Heart left ventricle (tissue), 16 donors: ENCODE measurements at places on chromosomes 16 and 17. TPM values are rescaled to one million over a fixed set of nuclear protein-coding genes. Genes with fewer than 3 reads are reported as not detected.

DNA sequence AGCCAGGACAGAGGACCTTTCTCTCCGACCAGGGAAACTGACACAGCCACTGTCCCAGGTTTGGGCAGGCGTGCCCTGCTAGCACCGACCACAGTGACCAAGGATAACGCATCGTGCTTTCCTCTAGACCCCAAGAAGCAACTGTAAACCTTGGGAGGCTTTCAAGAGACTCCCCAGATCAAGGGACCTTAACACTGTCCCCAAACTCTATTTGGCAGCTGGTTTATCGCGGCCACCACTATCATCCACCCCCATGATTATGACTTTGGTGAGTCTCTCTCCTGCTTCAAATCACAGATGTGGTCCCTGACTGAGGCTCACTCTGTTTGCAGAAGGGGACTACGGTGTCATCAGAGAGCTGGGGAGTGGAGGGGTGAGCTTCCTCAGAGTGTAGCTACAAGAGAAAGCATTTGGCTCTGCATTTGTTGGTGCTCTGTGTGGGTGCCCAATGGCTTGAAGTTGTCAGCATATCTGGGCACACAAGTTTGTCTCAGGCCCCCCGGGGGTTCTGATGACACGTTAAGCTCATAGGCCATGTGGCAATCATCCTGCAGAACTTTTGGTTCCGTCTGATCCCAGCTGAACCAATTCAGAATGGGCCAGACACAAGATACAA, 408.0 kb downstream of the SLC39A11 start:
- H3K36me3 ChIP-seq = no peaks in the 10 kb centered on the region
- no peak overlapping the region for H3K27ac ChIP-seq
- DNase-seq = no peak
- no peaks in the 10 kb centered on the region for H3K27me3 ChIP-seq

- H3K4me1 ChIP-seq = peaks cover 6% of the 10 kb centered on the region
- no peak overlapping the region for H3K27ac ChIP-seq
- no peak for DNase-seq
- no peaks in the 10 kb centered on the region for H3K27me3 ChIP-seq
- H3K36me3 ChIP-seq = no peaks in the 10 kb centered on the region
- H3K4me3 ChIP-seq = no peak overlapping the region
These were observed 101.2 kb downstream of the FTO start for GRCh38 chr16:53805113-53805512.

- no peaks in the 10 kb centered on the region for H3K36me3 ChIP-seq
- no peaks in the 10 kb centered on the region for H3K4me1 ChIP-seq
- no peak overlapping the region for H3K27ac ChIP-seq
- H3K27me3 ChIP-seq = no peaks in the 10 kb centered on the region
- H3K4me3 ChIP-seq = no peak overlapping the region
- DNase-seq = no peak
These were observed 28.2 kb upstream of the BRD7 start for GRCh38 chr16:50396761-50397535.

GRCh38 chr16:26752166-26752565, 314.6 kb upstream of the C16orf82 start:
- H3K27ac ChIP-seq = no peak overlapping the region
- H3K4me3 ChIP-seq = no peak overlapping the region
- H3K36me3 ChIP-seq = no peaks in the 10 kb centered on the region
- no peak for DNase-seq
- H3K4me1 ChIP-seq = no peaks in the 10 kb centered on the region
- no peaks in the 10 kb centered on the region for H3K27me3 ChIP-seq

DNA sequence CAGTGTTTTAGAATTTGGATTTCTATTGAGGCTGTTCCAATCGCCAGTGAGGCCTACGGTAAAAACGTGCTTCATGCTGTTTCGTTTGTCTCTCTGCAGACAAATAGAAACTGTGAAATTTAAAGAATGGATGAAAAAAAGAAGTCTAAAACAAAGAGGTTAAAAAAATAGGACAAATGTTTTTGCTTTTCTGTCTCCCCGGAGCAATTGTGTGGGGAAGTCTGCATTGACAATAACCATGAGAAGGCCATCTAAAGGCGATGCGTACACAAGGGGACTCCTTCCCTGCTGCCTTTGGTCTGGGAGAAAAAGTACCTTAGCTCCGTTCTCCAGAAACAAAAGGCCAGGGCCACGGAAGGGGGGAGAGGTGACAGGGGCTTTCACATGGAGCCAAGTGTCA, 4.6 kb upstream of the ZFHX3 start:
- no peaks in the 10 kb centered on the region for H3K36me3 ChIP-seq
- peaks cover 29% of the 10 kb centered on the region for H3K4me1 ChIP-seq

DNA sequence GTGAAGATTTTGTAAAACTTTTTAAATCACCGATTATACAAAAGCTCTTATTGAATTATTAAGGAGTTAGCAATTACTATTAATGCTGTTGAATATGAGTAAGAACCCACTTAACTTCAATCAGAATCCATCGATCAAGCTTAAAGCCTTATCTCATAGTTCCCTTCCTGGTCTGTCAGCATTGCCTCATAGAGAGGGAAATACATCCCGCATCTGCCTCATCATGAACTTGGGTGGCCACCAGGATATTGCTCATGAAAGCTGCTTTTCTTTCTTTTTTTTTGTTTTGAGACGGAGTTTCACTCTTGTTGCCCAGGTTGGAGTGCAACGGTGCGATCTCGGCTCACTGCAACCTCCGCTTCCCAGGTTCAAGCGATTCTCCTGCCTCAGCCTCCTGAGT, 66.7 kb downstream of the PIGL start:
- no peak overlapping the region for H3K4me3 ChIP-seq
- peaks cover 35% of the 10 kb centered on the region for H3K4me1 ChIP-seq
- no peaks in the 10 kb centered on the region for H3K27me3 ChIP-seq
- H3K36me3 ChIP-seq = no peaks in the 10 kb centered on the region

- H3K4me1 ChIP-seq = peaks cover 27% of the 10 kb centered on the region
- DNase-seq = no peak
- H3K27ac ChIP-seq = no peak overlapping the region
These were observed 776 bp downstream of the LRRC75A start for GRCh38 chr17:16491131-16491702.

DNA sequence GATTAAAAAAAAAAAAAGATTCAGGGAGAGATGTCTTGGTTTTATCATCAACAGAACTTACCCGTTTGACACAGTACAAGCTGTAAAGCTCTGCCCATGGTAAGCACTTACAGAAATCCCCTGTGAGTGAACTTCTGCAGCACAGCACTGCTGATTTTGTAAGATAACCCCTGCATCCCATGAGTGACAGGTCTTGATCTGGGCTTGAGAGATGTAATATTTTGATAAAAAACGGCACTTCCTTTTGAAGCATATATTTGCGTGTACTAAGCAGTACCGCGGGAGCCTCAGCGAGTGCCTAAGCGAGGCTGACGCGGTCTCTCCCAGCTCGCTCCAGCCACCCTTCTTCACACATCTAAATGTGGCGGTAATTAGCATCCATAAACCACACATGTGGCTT, 50.5 kb downstream of the IKZF3 start:
- H3K27me3 ChIP-seq = peaks cover 16% of the 10 kb centered on the region
- DNase-seq = no peak
- H3K4me1 ChIP-seq = no peaks in the 10 kb centered on the region
- no peak overlapping the region for H3K27ac ChIP-seq

- DNase-seq = no peak
- no peak overlapping the region for H3K27ac ChIP-seq
- H3K36me3 ChIP-seq = no peaks in the 10 kb centered on the region
These were observed 3.9 kb downstream of the RAB40B start for GRCh38 chr17:82694647-82695046.

GRCh38 chr16:30996324-30996984, 11.4 kb downstream of the HSD3B7 start:
- peak overlapping the region; percentile 61 for H3K4me3 ChIP-seq
- peaks cover 14% of the 10 kb centered on the region for H3K4me1 ChIP-seq
- H3K36me3 ChIP-seq = no peaks in the 10 kb centered on the region
- H3K27ac ChIP-seq = peak overlapping the region; percentile 12
- no peak for DNase-seq

- H3K36me3 ChIP-seq = no peaks in the 10 kb centered on the region
- H3K4me3 ChIP-seq = peak overlapping the region; percentile 96
- peak; percentile 72 for DNase-seq
- peaks cover 28% of the 10 kb centered on the region for H3K4me1 ChIP-seq
- H3K27me3 ChIP-seq = no peaks in the 10 kb centered on the region
- peak overlapping the region; percentile 93 for H3K27ac ChIP-seq
These were observed 560 bp downstream of the RAI1 start for GRCh38 chr17:17681744-17682292.

GRCh38 chr16:66026211-66026610, 340.3 kb upstream of the CDH5 start:
- no peaks in the 10 kb centered on the region for H3K27me3 ChIP-seq
- no peak overlapping the region for H3K4me3 ChIP-seq
- no peaks in the 10 kb centered on the region for H3K36me3 ChIP-seq
- no peak for DNase-seq
- H3K4me1 ChIP-seq = no peaks in the 10 kb centered on the region

DNA sequence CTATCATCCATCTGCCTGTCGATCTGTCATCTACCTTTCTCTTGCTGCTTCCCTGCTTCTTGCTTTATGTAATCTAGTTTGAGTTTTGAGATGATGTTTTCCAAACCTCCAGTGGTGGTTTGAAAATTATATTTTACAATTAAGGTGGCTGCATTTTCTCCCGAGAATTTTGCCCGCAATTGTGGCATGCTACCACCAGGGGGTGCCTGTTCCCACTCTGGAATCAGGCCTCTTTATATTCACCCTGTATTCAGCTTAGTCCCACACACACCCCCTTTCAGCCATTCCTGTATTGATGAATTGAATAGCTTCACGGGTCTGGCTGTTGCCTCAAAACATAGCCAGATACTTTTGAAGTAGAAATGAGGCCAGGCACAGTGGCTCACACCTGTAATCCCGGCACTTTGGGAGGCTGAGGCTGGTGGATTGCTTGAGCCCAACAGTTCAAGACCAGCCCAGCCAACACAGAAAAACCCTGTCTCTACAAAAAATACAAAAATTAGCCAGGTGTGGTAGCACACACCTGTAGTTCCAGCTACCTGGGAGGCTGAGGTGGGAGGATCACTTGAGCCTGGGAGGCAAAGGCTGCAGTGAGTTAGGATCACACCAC, 3.2 kb downstream of the PRSS22 start:
- no peak overlapping the region for H3K27ac ChIP-seq
- H3K27me3 ChIP-seq = peaks cover 43% of the 10 kb centered on the region

DNA sequence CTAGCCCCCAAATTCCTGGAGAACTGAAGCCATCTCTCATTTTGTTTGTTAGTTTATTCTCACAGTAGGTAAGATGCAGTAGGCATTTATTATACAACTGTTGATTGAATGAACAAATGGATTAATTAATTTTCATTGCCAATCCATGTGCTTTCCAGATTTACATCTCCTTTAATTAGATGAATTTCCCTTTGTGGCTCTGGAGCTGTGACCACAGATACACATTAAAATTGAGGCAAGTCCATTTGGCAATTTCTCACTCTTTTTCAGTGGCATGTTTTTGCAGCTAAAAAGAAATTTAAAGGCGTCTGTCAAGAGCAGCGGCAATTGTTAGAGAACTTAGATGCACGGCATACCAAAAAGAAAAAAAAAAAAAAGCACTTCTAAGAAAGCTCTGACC, 635.4 kb upstream of the SOX9 start:
- H3K4me3 ChIP-seq = no peak overlapping the region
- no peaks in the 10 kb centered on the region for H3K4me1 ChIP-seq
- H3K36me3 ChIP-seq = no peaks in the 10 kb centered on the region
- no peak for DNase-seq
- H3K27me3 ChIP-seq = no peaks in the 10 kb centered on the region
- no peak overlapping the region for H3K27ac ChIP-seq

- H3K27me3 ChIP-seq = no peaks in the 10 kb centered on the region
- H3K36me3 ChIP-seq = no peaks in the 10 kb centered on the region
- H3K4me3 ChIP-seq = peak overlapping the region; percentile 86
- DNase-seq = peak; percentile 96
- H3K4me1 ChIP-seq = peaks cover 64% of the 10 kb centered on the region
- H3K27ac ChIP-seq = no peak overlapping the region
These were observed 224 bp upstream of the NHERF1 start for GRCh38 chr17:74748279-74748528.

GRCh38 chr16:87560428-87561199, 41.7 kb upstream of the JPH3 start:
- no peak overlapping the region for H3K4me3 ChIP-seq
- H3K27me3 ChIP-seq = no peaks in the 10 kb centered on the region
- no peak for DNase-seq

DNA sequence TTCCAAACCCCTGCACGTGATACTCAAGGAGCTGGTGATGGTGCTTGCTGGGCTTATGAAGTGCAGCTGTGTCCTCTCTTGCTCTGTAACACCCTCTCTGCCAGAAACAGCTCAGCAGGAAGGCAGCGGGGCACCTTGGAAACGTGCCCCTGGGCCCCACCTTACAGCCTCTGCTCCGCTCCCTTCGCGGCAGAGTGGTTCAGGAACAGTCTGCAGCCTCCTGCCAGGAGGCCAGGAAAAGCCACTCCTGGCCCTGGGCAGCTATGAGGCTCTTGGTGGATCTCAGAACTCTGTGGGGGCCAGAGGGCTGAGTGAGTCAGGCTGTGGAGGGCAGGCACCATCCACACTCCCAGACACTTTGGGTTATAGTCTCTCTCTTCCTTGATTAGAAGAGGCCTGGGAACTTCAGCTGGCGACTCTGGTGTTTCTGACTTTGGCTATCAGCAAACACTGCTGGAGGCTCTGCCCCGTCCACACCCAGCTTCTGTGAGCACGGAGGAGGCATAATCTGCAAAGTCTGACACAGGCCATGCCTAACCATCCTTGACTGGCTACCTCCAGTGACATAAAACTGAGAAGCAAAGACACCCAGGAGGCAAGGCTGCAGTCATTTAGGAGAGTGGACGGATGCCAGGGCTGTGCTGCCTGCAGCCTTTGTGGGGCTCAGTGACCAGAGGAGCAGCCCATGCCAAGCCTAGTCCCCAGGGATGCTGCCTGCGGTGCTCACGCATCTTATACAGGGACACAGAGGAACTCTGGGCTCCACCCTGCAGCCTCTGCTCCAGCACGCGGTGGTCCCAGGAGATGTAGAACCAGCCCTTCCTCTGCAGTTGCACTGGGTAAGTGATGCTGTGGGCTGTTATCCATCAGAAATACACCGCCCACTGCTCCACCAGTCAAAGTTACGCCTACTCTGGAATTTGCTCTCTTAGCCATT, 65.3 kb downstream of the METRNL start:
- no peak overlapping the region for H3K27ac ChIP-seq
- H3K27me3 ChIP-seq = no peaks in the 10 kb centered on the region
- DNase-seq = peak; percentile 62
- H3K4me3 ChIP-seq = no peak overlapping the region
- no peaks in the 10 kb centered on the region for H3K36me3 ChIP-seq

DNA sequence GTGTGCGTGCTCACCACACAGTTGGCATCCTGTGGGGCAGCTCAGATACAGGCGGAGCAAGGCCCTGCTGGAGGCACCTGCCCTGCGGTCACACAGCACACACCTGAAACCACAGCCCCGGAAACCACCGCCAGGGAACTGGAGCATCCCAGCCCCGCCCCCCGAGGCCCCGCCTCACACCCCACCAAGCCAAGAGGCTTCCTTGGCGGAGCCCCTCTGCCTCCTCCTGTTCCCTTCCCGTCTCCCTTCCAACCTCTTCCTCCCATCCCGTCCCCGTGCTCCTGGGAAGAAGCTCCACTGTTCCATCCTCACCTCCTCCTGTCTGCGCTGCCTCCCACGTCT, 205.5 kb downstream of the NTN1 start:
- no peak overlapping the region for H3K27ac ChIP-seq
- no peaks in the 10 kb centered on the region for H3K27me3 ChIP-seq

ITGAD gene
- 0.41 TPM for total RNA-seq

SLC6A2 gene
- total RNA-seq = not detected

SRL gene
- 584 TPM for total RNA-seq

TCF25 gene
- total RNA-seq = 103 TPM

RSKR gene
- 7.1 TPM for total RNA-seq

ABCA3 gene
- 8.0 TPM for total RNA-seq

INCA1 gene
- 0.75 TPM for total RNA-seq

TAOK2 gene
- 33.4 TPM for total RNA-seq
